ENCODE measurements at places on chromosomes 6 and 20.

- DNase-seq, result no peak
Observed at GRCh38 chr6:54970337-54970736, 123.8 kb downstream of the FAM83B start.

- DNase-seq, result no peak
Observed at GRCh38 chr20:49616154-49617007, 48.4 kb upstream of the PTGIS start.

- DNase-seq, result no peak
Observed at GRCh38 chr6:80129485-80129884, 23.0 kb downstream of the BCKDHB start.

- DNase-seq, result no peak
Observed at GRCh38 chr6:155778336-155778735, 322.7 kb upstream of the NOX3 start.

DNA sequence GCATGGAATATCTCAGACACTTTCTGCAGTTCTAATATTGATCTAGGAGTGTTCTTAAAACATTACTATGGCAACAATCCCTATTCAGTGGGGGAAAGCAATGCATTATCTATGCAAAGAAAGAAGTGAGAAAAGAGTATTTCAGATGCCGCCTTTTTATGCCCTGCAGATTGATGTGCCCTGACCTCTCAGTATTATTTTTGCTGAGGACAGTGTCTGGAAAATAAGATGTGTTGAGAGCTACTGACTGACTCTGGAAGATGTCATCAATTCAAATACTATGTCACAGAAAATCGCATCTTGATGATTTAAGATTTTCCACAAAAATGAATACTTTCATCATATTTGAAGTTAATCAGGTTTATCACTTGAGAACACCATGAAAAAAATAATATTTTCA is 22.9 kb upstream of the SPACA1 start:
- no peak for DNase-seq

GRCh38 chr20:37270576-37271420 is 9.2 kb upstream of the GHRH start:
- DNase-seq, result no peak

DNA sequence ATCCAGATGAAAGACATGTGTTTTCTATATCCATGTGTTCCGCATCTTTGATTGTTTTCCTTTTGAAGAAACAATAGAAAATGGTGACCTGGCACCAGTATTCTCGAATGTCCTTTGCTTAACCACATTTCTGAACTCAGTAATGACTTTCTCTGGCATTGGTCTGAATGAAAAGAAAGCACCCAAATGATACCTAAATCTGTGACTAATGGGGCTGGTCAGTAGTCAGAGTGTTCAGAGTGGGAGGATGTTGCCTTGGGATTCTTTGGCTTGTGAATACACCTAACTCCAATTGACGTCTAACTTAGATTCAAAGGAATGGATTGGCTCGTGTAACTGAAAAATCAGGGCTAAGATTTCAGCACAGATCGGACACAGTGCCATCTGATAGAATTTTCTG is 27.1 kb downstream of the PARD6B start:
- no peak for DNase-seq

- DNase-seq, result peak; percentile 52
Observed at GRCh38 chr6:7107578-7108195, at the start of gene RREB1. Gene RREB1, plus strand, starts transcription at chr6:7107961. Its CDS starts 73,951 bp downstream, at chr6:7181912.

DNA sequence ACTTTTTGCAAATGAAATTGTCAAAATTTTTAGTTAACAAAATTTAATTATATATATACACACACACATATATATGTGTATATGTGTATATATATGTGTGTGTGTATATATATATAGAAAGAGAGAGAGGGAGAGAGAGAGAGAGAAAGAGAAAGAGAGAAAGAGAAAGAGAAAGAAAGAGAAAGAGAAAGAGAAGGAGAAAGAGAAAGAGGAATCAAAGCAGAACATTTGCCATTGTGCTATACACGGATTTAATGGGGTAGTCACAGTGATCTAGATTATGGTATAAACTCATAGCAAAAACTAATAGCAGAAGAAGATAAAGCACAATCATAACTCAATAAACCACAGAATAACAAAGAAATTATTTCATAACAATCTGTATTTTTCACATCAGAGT is 126.7 kb downstream of the DST start:
- no peak for DNase-seq

- no peak for DNase-seq
Observed at GRCh38 chr6:106005013-106005412, 81.1 kb upstream of the PRDM1 start.

DNA sequence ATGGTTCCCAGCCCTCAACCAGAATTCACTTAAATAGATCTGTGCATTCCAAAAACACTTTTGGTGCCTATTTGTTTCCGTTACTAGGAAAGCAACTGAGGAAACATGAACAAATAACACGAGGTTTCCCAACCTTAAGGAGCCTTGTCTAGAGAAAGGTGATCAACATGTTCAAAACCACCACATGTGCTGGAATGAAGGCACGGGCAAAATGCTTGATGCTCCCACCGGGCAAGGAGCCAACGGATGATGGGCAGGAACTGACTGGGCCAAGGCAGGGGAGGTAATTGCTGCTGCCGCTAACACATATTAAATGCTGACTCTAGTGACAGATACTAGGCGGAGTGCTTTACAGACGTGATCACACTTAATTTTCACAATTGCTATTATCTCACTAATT is 2.5 kb downstream of the MYLK4 start:
- no peak for DNase-seq

DNA sequence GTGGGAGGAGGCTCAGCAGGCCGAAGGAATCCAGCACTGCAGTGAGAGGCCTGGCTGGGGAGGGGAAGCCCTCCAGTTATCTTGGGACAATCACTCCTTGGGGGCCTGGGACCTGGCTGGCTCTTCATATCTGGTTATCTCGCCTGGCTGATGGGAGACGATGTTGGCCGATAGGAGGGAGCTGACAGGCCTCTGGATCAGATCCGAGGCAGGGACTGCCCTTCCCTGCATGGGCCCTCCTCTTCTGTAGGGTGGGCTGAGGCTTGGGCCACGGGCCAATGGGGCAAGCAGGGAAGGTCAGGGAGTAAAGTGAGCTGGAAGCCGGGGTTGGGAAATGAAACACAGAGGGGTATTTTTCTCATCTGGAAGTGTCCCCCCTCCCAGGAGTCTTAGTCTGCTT is 25.2 kb downstream of the MANBAL start:
- DNase-seq, result no peak

DNA sequence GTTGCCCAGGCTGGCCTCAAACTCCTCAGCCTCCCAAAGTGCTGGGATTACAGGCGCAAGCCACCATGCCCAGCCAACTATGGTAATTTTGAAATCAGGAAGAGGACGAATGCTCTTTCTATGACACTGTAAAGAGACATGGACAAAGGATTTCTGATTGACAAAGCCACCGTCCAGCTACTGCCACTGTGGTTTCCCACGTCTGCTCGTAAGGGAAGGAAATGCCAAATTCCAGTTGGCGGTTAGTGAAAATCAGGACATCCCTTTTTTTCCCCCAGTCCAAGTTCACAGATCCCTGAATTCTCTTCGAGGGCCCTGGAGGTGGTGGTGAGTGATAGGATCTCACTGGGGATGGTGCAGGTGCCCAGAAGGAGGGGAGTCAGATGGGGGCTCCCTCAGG is 31.2 kb downstream of the SNAI1 start:
- no peak for DNase-seq

DNA sequence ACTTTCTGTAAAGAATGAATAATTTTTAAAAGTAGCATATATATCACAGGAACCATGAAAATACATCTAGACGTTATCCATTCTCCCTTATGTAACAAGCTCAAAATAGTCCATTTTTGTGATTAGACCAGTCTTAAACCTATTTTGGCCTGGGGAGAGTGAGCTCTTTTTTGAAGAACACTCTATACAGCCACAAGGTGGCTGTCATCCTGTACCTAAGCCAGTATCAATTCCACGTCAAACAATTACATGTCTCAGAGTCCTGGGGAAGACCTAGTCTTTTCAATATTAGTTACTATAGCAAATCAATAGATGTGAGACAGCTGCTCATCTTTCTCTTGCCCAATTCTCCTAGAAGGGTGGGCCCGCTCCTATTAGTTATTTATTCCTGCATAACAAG is 28.4 kb downstream of the FBXO5 start:
- no peak for DNase-seq

- no peak for DNase-seq
Observed at GRCh38 chr6:77620278-77620882, 32.5 kb upstream of the MEI4 start.

DNA sequence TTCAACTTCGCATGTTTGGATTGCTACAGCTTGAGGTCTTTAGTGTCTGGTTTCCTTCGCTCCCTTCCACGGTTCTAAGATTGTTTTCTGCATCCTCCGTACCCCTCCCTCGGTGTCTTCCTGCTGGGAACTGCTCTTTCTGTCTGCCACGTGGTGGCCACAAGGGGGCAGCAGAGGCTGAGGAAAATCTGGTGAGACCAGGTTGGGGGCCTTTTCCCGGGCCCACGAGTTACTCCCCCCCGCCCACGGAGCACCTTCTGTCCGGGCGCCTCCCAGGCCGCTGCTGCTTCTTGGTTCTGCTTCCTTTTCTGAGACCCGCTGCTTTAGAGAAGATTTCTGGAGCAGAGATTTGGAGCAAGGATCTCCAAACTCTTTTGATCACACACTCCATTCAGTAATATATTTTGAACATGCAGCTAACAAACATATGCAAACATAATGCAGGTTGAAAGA is 21.1 kb upstream of the NOTCH4 start:
- peak; percentile 41 for DNase-seq

- DNase-seq, result no peak
Observed at GRCh38 chr6:19691465-19692167, 145.6 kb upstream of the ID4 start.

DNA sequence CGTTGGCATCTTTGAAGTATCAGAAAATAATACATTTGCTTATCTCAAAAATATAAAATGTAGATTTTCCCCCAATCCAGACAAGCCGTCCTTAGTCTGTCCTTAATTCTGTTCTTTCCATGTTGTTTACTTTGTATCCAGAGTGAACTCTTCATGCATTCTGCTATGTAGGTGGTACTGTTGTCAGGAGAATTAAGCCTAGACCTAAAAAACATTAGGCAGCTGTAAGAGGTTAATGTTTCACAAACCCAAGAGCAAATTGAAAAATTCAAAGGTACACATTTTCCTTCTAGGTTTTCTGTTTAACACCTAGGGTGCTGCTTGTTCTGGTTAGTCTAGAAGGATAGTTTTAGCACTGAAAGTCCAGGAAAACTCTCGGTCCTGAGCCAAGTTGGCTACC is 426.4 kb downstream of the QKI start:
- no peak for DNase-seq

DNA sequence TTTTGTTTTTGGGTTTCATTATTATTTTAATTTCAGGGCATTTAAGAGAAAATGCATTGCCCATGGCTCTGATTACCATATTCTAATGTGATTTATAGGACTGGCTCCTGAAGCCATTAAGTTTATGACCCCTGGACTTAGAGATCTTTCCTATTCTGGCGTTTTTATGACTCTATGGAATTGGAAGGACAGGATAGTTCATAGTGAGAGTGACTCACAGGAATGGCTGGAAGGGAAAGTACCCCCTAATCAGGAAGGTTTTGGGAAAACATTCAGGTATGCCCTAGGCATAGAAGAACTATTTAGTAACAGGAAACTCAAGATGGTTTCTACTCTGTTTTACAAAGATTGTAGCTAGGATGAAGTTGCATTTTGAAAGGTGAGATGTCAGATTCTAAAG is 108.6 kb upstream of the SLC2A12 start:
- no peak for DNase-seq

DNA sequence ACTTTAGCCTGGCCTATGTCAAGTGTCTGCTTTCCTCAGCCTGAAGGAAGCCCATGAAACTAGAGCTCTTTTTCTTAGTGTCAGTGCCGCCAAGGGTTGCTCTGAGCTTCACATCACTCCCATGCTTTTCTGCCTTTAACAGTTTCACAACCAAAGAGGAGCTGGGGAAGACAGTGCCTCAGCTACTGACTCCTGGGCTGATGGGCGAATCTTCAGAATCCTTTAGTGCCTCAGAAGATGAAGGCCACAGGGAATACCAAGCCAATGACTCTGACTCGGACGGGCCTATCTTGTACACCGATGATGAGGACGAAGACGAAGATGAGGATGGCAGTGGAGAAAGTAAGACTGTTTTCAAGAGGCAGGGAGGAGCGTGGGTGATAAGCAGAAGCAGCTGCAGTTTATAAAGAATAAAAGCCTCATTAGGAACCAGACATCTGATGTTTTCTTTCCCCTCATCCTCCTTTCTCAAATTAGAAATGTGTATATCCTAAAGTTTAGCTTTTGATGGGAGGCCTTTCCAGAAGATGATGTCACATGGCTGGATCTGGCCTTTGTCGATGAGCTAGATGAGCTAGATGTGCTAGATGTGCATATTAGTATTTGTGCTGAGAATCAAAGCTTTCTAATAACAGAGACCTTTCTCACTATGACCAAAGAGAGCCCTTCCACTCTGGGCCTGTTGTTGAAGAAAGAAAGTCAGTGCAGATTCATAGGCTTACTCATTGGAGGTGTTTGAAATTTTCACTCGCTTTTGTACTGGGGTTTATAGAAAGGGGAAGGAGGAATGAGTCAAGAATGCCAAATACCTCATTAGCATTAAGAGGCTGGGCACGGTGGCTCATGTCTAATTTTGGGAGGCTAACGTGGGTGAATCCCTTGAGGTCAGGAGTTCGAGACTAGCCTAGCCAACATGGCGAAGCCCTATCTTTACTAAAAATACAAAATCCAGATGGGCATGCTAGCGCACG is 70.7 kb upstream of the LTV1 start:
- no peak for DNase-seq

GRCh38 chr20:24768201-24768636 is 180.8 kb upstream of the CST7 start:
- DNase-seq, result no peak

DNA sequence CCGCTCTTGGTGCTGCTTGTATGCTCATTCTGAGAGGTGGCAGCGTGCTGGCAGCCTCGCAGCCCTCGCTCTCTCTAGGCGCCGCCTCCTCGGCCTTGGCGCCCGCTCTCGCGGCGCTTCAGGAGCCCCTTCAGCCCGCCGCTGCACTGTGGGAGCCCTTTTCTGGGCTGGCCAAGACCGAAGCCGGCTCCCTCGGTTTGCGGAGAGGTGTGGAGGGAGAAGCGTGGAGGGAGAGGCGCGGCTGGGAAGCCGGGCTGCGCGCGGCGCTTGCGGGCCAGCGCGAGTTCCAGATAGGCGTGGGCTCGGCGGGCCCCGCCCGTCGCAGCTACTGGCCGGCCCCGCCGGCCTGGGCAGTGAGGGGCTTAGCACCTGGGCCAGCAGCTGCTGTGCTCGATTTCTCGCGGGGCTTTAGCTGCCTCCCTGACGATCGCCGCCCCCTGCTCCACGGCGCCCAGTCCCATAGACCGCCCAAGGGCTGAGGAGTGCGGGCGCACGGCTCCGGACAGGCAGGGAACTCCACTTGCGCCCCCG is 19.5 kb upstream of the FAM8A1 start:
- DNase-seq, result no peak

DNA sequence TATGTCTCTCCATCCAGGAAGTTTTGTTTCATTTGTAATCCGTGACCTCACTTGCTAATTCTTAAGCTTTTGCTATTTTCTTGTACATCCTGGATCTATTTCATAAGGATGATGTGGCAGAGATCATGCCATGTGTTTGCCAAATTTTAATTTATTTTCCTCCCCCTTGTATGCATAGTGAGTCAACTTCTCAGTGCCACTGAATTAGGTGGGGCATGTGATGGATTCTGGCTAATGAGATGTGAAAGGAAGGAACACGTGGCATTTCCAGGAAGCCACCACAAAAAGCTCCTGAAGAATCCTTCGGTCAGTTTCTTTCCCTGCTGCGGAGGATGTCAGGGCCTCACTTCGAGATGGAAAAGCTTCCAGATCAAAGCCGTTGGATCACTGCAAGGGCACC is 86.2 kb upstream of the PRL start:
- DNase-seq, result no peak

- no peak for DNase-seq
Observed at GRCh38 chr6:85347812-85348211, 102.1 kb upstream of the NT5E start.

- DNase-seq, result no peak
Observed at GRCh38 chr6:111591370-111591900, 14.2 kb downstream of the TRAF3IP2 start.

Measured in stimulated activated CD8-positive, alpha-beta memory T cell treated with anti-CD3 and anti-CD28 coated beads, Interleukin-12 subunit alpha, Interleukin-12 subunit beta, amount 100 ng/mL, for 4 hours (primary cell).